ENCODE measurements at places on chromosomes 11 and 22.

DNA sequence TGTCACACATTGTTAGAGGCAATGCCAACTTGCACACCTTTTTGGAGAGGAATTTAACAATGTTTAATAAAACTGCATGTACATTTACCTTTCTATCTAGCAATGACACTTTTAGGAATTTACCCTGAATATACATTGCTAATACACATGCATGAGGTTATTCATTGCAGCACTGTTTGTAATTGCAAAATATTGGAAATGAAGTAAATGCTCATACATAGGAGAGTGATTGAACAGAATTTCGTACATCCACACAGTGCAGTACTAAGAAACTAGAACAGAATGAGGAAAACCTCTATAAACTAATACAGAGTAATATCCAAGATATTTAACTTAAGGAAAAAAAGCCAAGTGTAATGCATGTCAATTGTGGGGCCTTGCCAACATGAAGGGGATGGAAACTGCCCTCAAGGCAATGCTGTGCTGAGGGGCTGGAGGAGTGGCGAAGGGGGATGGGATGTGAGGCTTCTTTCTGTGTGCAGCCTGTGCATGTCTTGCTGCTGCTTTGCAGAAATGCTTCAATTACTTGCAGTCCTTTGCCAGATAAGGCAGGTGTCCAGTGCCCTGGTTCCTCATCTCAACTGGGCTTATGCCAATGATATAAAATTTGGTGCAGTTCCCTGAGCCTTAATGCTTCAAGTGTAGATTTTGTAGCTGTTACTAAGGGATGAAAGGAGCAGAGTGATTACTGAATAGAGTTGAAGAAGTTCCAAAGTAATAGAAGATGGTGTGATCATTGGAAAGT is 96.1 kb downstream of the GRIA4 start:
- DNase-seq = no peak

GRCh38 chr11:45022294-45023064 is 71.8 kb upstream of the TP53I11 start:
- DNase-seq = no peak

DNA sequence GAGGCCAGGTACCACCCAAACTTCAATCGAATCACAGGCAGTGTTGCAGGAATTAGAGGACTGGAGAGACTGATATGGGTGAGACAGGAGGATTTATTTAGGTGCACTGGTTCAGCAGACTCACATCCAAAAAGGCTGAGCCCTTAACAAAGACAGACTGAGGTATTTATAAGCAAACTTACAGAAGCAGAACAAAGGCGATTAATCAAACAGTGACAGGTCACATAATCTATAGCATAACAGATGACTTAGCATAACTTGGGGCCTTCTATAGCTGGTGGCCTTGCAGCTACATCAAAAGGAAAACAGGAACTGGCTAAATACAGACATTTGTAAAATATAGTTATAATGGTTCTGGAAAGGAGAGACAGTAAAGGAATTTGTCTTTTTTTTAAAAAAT is 2.1 kb downstream of the APOBEC3B start:
- no peak for DNase-seq

GRCh38 chr22:34105461-34106062 is 185.3 kb upstream of the LARGE1 start:
- peak; percentile 45 for DNase-seq

DNA sequence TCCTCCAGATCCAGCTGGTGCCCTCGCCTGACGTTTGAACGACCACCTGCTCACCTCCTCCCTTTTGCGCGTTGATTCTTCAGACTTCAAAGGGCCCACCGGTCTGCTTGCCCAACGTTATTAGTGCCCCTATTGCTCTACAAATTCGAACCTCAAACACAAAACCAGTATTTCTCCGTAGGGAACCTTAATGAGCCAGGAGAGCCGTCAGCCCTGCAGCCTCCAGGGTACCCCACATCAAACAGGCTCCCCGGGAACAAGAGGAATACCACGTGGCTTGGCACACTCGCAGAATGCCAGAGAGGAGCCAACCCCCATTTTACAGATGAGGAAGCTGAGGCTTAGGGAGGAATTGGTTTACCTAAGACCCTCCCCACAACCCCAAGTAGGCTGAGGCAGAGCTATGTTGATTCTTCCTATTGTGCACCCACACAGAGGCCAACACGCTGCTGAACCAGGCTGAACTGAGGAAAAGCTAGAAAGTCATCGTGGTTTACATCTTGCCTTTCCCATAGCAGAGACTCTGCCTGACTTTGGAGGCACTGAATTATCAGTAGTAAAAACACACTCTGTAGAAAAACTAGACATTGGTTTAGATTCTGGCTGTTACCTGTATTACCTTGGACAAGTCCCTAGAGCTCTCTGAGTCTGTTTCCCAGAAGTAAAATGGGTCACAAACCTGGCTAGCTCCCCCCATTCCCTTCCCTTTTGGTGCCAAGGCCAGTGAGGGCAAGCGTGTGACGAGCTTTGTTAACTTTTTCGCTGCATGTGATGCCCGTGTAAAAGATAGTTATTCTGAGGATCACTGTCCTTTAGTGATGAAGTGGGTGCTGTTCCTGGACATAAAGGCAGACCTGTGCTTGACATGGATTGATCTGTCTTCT is 764 bp downstream of the TKFC start:
- DNase-seq = no peak

GRCh38 chr22:39598017-39598965 is 27.7 kb downstream of the CACNA1I start:
- DNase-seq = peak; percentile 92

GRCh38 chr22:44245867-44246266 is 65.1 kb downstream of the PARVG start:
- DNase-seq = no peak

DNA sequence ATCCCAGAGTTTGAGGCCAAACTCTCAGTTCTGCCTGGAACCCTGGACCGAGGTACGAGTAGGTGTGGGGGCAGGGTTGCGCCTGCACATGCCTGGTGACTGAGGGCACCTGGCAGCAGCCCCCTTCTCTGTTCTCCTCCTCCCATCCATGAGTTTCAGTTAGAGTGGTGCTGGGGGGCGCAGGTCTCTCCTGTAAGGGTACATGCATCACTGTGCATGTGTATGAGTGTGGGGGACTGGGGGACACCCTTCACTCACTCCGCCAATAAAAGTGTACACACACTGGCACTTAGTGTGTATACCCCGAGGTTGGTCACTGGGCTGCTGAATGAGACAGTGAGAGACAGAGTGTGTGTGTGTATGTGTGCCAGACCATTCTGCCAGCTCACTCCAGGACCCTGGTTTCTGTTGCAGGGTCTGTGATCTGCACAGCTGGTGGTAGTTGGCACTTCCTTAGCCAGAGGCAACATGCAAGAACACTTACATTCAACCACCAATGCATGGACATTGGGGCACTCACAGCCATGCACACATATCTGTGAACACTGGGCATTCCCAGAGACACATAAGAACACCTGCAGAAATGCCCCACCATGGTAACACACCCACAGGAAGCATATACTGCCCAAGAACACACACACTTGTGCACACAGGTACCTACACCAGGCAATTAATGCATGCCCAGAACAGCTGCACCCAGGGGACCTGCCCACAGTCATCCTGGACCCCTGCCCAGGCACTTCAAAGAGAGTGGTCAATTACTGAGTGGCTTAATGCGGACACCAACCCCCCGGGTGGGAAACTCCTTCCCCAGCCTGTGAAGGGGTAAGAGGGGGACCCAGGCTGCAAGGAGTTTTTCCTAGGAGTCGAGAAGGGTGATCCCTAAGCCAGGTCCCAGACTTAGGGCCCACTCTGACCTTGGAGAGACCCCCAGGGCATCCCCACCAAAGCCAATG is 1.2 kb upstream of the NRXN2 start:
- DNase-seq = no peak

- DNase-seq = no peak
These were observed 77.4 kb downstream of the MN1 start for GRCh38 chr22:27724157-27724556.

DNA sequence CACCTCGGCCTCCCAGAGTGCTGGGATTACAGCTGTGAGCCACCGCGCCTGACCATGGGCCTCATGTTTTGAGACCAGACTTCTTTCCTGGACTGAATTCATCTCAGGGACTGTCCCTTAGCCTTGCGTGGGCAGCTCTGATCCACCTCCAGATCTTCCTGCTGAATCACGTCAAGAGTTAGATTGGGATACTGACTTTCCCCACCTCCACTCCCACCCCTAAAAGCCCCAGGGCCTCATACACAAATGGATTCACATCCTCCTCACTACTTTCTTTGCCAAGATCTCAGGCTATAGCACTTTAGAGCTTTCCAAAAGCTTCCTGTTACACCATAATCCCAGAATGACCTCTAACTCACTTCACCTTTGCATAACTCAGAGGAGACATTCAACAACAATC is 12.1 kb downstream of the CCDC87 start:
- no peak for DNase-seq

DNA sequence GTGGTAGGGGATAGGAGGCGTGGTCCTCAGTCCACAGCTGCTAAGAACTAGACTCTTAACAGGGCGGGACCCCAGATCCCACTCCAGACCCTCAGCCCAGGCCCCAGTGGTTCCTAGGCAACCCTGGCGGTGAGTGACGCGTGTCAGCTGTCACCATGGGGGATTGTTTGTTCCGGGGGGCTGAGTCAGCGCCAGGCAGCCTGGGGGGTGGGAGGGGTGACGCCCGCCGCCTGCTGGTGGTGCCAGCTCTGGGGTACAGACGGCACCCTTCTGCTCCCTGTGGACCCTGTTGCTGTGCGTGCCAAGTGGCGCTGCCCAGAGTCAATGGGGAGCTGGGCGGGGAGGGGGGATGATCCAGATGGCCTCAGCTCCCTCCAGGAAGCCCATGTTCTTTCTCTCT is 2.5 kb downstream of the CNIH2 start:
- no peak for DNase-seq

GRCh38 chr11:131923309-131923708 is 552.9 kb downstream of the NTM start:
- DNase-seq = no peak

DNA sequence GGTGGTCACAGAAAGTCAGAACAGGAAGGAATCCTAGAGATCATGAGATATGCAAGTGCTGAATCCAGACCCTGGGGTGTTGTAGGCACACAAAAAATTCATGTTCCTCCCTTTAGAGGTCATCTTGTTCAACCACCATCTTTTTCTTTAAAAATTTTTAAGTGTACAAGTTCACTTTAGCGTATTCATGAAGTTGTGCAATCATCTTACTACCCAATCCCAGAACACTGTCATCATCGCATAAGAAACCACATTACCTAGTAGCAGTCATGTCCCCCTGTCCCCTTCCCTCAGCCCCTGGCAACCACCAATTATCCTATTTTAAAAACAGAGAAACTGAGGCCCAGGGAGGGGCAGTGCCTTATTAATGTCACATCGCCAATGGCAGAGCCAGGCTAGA is 20.3 kb upstream of the WNT11 start:
- DNase-seq = no peak

GRCh38 chr22:49948958-49949913 is 11.3 kb upstream of the PIM3 start:
- DNase-seq = no peak

- DNase-seq = peak; percentile 84
These were observed 201.2 kb upstream of the E2F8 start for GRCh38 chr11:19441752-19442553.

DNA sequence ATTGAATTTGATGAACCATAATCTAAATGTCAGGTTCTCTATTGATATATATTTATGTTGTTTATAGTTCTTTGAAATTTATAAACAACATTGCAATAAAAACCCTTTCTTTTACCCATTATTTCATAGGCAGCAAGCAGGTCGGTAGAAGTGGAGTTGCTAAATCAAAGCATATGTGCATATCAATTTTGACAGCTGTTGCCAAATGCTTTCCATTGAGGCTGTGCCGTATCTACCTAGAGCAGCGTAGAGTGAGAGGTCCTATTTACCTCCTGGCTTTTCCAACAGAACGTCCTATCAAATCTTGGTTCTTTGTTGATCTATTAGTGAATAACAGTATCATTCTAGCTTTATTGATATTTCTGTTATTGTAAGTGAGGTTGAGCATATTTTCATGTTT is 77.5 kb upstream of the SLC22A12 start:
- DNase-seq = no peak

DNA sequence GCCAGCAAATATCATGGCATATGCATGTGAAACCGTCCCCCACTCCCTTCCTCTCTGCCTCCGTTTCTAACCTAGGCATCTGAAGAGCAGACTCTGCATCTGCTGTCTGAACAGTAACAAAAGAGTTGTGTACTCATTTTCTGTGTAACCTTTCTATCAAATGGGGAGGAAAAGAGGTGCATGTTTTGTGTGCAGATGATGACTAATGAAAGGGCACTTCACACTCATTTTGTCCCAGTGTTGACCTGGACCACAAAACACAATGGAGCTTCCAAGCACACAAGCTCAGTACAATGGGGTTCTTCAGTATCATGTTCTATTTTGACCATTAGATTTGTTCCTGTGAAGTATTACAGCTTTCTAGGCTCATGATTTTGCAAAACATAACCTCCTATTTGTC is 13.0 kb downstream of the JHY start:
- DNase-seq = no peak

GRCh38 chr11:559020-559620 is 1.4 kb downstream of the LMNTD2 start:
- DNase-seq = no peak

- peak; percentile 78 for DNase-seq
These were observed 4.6 kb upstream of the GALR3 start for GRCh38 chr22:37818409-37819104.

GRCh38 chr22:26585104-26585790 is 4.7 kb downstream of the TPST2 start:
- DNase-seq = no peak

GRCh38 chr22:41982865-41983264 is 13.6 kb downstream of the SEPTIN3 start:
- no peak for DNase-seq

DNA sequence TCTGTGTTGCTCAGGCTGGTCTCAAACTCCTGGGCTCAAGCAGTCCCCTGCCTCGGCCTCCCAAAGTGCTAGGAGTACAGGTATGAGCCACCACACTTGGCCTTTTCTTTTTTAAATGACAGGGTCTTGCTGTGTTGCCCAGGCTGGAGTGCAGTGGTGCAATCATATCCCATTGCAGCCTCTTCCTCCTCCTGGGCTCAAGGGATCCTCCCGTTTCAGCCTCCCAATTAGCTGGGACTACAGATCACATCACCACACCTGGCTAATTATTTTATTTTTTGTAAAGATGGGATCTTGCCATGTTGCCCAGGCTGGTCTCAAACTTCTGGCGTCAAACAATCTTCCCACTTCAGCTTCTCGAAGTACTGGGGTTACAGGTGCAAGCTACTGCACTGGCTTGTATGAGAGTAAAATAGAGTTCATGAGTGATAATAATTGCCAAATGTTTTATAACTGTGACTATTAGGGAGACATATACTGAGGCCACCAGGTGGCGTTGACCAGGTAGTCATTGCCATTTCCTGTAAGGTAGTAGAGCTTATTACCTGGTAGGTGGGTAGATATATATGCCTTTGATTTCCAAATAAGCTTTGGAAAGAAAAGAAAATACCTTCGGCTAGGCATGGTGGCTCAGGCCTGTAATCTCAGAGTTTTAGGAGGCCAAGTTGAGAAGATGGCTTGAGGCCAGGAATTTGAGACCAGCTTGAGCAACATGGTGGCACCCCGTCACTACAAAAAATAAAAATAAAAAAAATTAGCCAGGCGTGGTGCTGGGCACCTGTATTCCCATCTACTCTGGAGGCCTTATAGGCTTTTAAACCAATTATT is 5.4 kb downstream of the FDX1 start:
- peak; percentile 45 for DNase-seq

- DNase-seq = no peak
These were observed 30.9 kb downstream of the ZFTA start for GRCh38 chr11:63737718-63738117.

GRCh38 chr11:18065572-18065971 is 19.5 kb upstream of the TPH1 start:
- DNase-seq = no peak
